ENCODE measurements at places on chromosomes 3 and 15. TPM values are rescaled to one million over a fixed set of nuclear protein-coding genes. Genes with fewer than 3 reads are reported as not detected.

DNA sequence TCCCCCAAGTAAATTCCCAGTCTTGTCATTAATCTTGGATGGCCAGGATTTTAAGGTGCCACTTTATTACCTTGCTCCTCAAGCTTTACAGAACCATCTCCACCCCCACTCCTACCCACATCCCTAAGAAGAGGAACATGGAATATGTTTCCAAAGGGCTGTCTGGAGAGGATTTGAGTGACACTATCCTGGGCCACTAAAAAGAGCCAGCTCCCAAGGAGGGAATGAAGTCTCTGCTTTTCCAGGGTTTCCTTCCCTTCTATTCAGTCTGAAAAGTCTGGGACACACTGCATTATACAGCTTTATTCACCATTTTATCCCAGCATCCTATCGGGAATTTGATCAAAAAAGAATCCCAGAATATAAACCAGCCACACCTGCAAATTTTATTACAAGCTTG, 35.6 kb upstream of the MECOM start:
- peak; percentile 31 for DNase-seq

MELTF gene
- polyA plus RNA-seq: 4.9 TPM

GRCh38 chr15:84715441-84716035, 401 bp downstream of the SEC11A start:
- peak; percentile 43 for DNase-seq

APOD gene
- polyA plus RNA-seq: 85.8 TPM

HRH1 gene
- 3.7 TPM for polyA plus RNA-seq

DNA sequence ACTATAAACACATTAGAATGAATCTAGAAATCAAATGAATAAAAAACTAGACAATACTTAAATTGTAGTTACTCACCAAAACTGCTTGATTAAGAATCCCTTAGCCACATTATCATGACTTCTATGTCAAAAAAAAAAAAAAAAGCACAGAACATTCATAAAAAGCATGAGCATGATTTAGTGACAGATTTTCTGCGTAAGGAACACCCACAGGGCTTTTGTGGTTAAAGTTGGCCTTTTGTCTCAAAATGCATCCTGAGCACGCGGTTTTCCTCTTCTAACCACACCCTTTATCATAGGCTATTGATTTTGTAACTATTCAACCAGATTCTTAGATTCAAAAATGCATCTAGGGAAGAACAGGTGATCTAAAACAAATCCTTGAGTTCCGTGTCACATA, 334.0 kb upstream of the NR2F2 start:
- no peak for DNase-seq

DNA sequence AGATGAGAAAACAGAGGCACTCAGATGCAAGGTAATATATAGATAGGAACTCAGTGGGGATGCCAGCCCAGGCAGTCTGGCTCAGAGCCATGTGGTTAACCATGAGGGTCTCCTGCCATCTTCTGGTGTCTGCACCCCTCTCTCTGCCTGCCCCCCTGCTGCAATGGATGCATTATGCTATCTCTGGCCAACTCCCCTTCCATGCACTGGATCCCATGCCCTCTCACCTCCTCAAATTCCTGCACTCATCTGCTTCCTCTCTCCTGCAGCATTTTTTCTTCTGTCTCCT, 163.2 kb downstream of the STT3B start:
- DNase-seq: no peak

- DNase-seq: no peak
Measured at GRCh38 chr3:98746882-98747281, 16.3 kb upstream of the ST3GAL6 start.

Data from lung (tissue), 17 donors.